ENCODE measurements at places on chromosomes 2 and 18. TPM values are rescaled to one million over a fixed set of nuclear protein-coding genes. Genes with fewer than 3 reads are reported as not detected.

GRCh38 chr2:106059416-106060065, 134.6 kb downstream of the UXS1 start:
- DNase-seq: no peak

- no peak for DNase-seq
These were observed 33.1 kb downstream of the ARL4C start for GRCh38 chr2:234463626-234464290.

DNA sequence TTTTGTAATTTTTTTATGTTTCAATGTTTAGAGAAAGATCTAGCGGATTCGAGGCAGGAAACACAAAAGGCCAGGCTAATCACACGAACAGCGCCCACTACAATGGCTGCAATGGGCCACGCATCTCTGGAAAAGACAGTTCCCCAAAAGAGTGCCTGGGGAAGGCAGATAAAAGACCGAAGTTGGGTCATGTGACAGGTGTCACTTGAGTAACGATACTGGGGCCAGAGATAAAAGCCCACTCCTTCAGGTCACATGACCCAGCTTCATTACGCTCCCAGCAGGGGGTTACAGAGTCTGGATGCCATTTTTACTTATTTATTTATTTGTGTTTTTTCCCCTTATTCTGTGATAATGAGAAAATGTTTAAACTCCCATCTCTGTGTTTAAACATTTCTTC, 95.4 kb downstream of the CDK15 start:
- DNase-seq: no peak

DNA sequence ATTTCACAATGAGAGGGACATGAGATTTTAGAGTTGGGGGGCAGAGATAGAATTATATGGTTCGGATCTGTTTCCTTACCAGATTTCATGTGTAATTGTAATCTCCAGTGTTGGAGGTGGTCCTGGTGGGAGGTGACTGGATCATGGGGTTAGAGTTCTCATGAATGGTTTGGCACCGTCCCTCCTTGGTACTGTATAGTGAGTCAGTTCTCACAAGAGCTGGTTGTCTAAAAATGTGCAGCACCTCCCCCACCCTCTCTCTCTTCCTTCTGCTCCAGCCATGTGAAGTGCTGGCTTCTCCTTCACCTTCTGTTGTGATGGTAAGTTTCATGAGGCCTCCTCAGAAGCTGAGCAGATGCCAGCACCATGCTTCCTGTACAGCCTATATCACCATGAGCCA, 138.1 kb downstream of the SCG2 start:
- no peak for DNase-seq

DNA sequence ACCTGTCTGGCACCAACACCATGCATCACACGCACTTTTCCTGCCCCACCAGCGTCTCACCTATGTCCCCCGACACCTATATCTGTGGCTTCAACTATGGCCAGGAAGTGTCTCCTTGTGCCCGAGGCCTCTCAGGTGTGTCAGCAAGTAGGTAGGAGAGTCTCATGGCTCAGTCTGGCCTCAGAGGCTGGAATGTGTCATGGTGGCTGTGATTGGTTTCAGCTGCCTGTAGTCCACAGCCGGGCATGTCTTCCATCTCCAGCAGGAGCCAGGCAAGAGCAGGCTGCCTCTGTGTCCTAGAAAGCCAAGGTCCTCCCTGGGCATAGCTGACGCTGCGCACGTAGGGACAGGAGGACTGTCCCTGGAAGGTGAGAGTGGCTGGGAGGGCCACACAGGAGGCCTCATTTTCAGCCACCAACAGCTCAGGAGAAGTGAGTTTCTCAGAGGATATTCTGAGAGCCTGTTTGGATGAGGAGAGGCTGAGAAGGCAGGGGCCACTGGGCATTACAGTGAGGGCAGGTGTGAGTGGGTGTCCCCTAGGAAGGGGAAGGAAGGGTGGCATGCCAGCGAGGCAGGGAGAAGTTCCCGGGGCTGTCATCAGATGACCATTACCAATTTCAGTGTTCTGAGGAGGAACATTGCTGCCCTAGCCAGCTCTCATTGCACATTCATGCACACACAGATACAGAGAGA, 47.2 kb downstream of the SDC1 start:
- no peak for DNase-seq

- no peak for DNase-seq
These were observed 131.7 kb downstream of the DOCK10 start for GRCh38 chr2:224910574-224910925.

- no peak for DNase-seq
These were observed 32.5 kb downstream of the NMS start for GRCh38 chr2:100502782-100503181.

DNA sequence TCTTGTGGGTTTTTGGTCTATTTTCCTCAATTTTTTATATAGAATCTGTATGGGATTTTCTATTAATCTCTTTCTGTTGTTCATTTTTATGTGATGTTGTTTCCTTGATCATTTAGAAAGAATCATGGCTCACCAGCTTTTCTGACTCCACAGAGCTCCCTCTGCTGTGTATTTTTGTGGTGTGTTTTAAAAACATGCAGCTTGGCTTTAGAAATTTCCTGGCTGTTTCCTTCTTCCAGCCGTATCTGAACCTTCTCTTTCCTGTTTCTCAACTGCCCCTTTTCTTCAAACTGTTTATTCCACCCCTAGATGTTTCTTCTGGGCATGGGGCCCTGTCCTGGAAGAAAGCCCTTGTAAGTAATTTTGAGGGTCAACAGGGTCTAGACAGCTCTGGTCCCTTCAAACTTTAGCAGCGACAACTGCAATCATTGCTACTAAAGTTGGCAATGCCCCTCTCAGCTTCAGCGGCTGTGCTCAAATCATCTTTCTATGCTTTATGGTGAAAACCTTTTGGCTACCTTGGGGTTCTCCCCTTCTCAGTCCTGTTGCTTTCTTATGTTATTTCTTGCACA, 17.6 kb upstream of the COPS8 start:
- no peak for DNase-seq

DNA sequence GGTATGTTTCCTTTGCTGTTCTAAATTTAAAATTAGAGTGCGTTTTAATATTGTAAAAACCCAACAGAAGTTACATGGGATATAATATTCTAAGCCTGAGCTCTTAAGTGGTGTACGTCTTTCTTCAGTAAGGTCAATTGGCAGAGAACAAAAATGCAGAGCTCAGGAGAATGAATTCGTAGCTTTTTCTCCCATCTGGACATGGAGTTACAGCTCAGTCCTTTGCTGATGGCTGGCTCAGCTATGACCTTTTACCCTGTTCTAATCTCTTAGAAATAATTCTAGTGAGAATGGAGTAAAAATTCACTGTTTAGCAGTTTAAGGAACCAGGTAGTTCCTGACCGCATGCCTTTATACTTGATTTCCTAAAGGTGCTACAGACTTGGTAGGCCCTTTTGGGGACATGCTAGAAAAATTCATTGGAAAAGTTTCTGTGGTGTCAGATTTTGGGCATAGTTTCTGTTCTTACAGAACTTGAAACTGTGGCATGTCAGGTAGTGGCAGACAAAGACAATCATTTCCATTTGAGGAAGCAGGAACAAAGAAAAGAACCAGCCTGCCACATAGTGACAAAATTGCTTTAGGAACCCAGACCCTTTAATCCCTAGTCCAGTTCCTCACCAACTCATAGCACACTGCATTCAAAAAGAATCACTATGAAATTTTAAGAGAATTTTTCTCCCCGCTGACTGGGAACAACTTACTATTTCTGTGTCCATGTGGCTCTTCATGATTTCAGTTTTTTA, 566.8 kb upstream of the ZNF804A start:
- DNase-seq: no peak

DNA sequence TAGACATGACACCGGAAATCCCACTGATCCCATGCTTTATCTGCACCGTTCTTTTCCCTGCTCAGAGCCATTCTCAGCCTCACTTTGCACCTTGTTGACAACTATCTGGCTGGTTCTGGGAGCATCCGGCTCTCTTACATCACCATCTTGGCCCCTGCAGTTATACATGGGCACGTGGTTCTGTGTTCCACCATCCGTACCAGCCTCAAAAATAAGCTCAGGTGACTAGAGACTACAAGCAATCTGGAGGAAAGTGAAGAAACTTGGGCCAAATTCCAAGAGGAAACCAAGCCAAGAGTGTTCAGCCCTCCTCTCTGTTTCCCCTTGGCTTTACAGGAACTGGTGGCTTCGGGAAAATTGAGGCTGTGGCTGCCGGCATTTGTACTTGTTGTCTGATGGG, 244.6 kb upstream of the ACVR2A start:
- DNase-seq: no peak

DNA sequence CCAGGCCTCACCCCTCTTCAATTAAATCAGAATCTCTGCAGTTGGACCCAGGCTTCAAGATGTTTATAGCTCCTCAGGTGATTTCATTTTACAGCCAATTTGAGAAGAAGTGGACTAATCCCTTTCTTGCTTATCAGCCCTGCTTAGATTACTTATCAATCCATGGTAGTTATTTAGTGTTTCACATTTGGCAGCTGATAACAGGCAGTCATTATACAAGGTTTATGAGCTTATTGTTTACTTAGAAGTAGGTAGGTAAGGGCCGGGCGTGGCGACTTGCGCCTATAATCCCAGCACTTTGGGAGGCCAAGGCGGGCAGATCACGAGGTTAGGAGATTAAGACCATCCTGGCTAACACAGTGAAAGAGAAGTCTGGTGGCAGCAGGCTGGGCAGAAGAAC, 237.5 kb downstream of the CTNNA2 start:
- DNase-seq: no peak

DNA sequence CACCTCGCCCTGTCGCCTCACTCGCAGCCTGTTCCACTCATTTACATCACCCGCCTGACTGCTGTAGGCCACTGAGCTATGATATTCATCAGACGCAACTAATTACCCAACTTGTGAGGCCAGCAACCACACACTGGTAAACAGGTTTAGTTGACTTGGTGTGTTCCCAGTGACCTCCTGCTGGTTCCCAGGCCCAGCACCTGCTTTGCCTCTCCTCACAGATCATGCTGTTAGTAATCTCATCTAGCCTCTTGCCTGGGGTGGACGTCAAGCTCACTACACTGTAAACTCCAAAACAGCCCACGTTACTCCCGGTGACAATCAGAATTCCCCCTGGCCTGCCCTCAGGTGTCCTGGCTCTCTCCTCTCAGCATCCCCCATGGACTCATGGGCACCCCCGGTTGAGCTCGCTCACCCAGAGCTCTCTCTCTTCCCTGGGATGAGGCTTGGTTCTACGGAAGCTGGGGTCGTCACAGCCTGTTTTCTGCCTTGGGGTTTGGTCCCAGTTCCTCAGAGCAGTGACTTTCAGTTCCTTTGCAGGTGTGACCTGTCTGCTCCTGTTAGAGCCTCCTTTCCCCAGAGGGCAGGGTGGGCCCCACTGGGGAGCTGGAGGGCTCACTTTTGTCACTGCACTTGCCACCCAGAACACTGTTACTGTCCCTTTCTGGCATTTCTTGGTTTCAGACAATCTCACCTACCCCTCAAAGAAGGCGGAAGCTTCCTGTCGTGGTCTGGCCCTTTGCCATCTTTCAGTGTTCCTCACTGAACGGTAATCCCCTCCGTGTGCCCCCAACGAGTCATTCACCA, 40.3 kb downstream of the INPP5D start:
- DNase-seq: no peak

DNA sequence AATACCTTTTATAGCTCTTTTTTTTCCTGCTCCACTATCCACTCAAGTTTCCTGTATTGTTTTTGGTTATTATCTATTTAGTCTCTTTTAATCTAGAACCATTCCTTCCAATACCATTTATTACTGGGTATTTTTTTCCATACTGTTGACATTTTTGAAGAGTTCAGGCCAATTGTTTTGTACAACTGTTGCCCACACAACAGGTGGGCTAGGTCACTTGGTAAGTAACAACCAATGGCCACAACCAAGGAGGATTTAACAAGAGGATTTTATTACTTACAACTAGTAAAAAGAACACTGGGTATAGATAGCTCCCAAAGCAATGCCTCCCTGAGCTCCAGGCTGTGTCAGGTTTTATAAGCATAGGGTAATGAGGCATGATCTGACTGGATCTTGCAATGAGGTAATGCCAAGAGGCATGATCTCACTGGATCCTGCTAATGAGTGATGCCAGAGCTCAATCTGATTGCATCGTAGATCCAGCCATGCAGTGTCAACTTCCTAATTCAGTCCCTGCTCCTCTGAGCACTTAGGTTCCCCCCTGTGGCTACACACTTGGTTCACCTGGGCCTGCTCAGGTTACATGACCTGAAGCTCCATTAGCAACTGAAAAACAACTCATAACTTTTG, 7.1 kb upstream of the CEP68 start:
- DNase-seq: no peak

GRCh38 chr2:158926478-158926948, 41.9 kb upstream of the TANC1 start:
- DNase-seq: no peak

DNA sequence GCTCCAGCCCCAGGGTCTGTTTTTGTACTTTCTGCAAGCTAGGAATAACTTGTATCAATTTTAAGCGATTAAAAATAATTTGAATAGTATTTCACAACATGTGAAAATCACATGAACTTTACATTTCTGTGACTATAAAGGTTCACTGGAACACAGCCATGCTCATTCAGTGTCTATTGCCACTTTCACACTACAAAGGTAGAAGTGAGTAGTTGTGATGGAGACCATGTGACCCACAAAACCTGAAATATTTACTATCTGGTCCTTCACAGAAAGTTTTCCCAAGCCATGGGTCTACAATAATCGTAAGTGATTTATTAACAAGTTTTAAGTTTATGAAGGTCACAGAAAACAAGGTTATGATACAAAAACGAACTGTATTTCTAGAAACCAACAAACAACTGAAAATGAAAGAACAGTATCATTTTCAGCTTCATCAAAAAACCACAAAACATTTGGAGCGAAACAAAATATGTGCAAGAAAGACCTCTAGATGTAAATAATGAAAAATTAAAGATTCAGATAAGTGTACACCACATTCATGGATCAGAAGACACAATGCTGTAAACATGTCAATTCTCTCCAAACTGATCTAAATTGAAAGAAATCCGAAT, 68.9 kb upstream of the DNER start:
- DNase-seq: no peak

- no peak for DNase-seq
These were observed 124.1 kb upstream of the SERTAD2 start for GRCh38 chr2:64777841-64778240.

GRCh38 chr18:28684746-28685355, 507.9 kb upstream of the CDH2 start:
- no peak for DNase-seq

- DNase-seq: no peak
These were observed 111.2 kb upstream of the CD226 start for GRCh38 chr18:70058916-70059315.

GRCh38 chr2:218063486-218063885, 5.6 kb upstream of the RUFY4 start:
- no peak for DNase-seq

Gene SLC5A7
- polyA plus RNA-seq: 0.19 TPM

Gene IL1F10
- not detected for polyA plus RNA-seq

Gene MYCN
- polyA plus RNA-seq: 18.5 TPM

Gene ADGRF3
- polyA plus RNA-seq: 1.6 TPM
